ENCODE measurements at places on chromosomes 11 and 22. TPM values are rescaled to one million over a fixed set of nuclear protein-coding genes. Genes with fewer than 3 reads are reported as not detected.
A peak's percentile ranks its signal among the peaks of the same experiment; 100 is the strongest.

The TESMIN gene
- 0.85 TPM for polyA plus RNA-seq

The TOP3B gene
- 16.7 TPM for polyA plus RNA-seq

The DNAJB7 gene
- 0.40 TPM for polyA plus RNA-seq

The GRK3 gene
- 9.0 TPM for polyA plus RNA-seq

The TSKU gene
- 19.4 TPM for polyA plus RNA-seq

The ZP1 gene
- polyA plus RNA-seq = 0.36 TPM

DNA sequence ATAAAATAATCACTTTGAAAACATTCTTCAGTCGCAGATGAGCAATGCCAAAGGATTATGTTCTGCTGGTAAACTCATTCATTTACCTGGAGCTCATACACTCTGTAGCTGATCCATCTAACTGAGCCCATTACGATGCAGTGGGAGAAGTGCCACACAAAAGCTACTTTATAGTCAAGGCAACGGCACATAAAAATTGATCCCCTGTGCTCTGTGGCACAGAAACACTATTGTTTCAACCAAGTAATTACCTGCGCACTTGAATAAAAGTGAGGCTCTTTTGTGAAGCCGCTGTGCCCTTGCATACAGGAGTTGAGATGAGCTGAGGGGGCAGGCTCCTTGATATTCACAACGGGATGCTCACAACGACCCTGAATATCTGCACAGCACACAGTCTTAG, 7.2 kb downstream of the DKK3 start:
- DNase-seq = no peak

DNA sequence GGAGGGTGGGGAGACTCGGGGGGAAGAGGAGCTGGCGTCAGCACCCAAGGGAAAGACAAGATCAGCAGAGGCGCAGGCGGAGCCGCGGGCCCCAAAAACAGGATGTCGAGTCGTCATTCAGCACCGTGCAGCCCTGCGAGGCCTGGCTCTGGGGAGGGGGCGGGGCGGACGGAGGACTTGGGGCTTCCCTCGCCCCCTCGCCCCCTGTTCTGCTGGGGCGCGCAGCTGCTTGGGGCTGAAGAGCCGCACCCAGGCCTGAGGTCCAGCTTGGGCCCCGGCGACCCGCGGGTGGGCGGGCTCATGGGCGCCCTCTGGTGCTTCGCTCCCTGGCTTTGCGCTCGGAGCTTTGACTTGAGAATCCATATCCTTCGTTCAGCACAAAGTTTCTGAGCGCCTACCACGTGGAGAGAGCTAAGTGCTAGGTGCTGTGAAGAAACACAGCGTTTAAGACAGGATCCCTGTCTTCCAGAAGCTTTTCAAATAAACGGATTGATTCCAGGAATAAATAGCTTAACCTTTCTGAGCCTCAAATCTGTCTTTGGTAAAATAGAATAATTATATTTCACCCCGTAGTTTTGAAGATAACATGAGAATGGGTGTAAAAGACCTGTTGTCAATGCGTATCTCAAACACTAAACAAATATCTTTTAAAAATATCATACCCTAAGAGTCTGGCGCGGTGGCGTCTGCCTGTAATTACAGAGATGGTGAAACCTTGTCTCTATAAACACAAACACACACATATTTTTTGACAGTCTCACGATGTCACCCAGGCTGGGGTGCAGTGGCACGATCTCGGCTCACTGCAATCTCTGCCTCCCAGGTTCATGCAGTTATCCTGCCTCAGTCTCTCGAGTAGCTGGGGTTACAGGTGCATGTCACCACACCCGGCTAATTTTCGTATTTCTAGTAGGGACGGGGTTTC, 929 bp upstream of the RHOG start:
- peak; percentile 86 for DNase-seq

DNA sequence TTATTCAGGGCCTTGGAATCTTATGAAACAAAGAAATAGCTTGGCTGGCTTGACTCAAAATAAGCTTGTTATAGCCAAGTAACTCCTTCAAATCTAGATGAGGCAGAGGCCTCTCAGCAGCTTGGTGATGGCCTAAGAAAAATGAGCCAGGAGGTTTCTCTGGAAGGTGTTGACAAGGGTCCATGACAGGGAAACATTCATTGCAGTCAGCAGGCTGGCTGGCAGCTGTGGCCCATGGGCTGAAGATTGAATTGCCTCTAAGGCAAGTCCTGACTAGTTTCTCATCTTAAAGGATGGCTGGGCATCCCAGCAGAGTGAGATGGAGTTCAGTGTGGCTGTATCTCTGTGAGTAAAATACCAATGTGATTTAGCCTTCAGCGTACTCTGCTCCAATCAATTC, 441.0 kb downstream of the NELL1 start:
- DNase-seq = no peak

DNA sequence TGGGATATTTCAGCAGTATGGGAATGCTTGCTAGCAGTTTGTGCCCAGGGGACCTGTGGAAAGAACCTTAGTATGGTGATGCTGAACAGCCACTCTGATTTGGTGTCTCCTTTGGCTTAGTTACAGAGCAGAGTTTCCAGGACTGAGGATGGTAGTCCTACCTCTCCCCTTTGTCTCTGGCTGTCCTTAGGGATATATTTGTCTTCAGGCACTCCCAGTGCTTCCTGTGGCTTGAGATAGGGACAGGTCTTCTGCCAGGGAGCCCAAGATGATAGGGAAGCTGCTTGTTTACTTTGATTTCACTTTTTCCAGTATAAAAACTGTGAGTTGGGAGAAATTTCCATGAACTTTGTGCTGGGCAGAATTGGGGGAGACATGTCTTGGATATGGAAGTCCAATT, 28.2 kb downstream of the ANKRD42 start:
- no peak for DNase-seq

DNA sequence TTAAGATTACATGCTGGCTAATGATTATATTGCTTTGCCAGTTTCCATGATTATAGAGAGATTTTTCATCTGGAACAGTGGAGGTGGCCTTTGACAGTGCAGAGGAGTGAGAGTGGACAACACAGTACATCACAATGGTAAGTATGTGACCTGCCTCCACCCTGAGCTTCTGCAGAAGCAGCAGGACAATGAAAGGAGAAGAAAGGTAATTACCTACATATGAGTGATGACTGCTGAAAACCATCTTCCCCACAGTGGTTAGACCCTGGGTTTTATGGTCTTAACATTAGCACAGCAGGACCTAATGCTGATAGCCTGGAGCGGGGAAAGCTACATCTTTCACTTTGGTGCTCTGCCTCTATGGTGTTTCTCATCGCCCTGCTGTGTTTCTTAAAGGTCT, 454.7 kb upstream of the DDI1 start:
- DNase-seq = no peak

DNA sequence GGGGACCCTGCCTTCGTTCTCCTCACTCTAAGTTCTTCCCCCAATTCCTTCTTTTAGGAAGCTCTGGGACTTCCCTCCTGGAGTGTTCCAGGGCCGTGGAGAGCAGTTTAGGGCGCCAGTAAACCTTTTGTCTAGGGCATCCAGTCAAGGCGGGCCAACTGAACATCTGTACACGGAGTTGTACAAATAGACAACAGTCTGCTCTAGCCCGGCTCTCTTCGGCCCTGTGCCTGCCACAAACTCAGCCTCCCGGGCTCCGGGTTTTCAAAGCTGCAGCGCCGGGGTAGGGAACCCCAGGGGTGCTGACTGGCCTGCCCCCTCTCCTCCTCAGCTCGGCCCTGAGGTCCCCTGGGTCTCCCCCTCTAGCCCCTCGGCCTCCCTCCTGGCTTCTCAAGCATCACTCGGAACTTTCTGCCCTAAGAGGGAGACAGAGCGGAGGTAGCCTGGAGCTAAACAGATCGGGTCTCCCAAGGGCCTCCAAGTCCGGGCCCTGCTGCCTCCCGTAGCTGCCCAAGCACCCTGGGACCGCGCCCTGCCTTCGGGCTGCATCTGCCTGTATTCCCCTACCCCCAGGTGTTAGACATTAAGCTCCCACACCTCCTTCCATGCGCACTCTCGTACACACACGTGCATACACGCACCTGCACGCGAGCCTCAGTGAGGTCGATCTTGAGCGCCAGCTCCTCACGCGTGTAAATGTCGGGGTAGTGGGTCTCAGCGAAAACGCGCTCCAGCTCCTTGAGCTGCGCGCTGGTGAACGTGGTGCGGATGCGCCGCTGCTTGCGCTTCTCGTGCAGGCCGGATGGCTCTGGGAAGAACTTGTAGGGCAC, 3.3 kb downstream of the PHOX2A start:
- no peak for DNase-seq

DNA sequence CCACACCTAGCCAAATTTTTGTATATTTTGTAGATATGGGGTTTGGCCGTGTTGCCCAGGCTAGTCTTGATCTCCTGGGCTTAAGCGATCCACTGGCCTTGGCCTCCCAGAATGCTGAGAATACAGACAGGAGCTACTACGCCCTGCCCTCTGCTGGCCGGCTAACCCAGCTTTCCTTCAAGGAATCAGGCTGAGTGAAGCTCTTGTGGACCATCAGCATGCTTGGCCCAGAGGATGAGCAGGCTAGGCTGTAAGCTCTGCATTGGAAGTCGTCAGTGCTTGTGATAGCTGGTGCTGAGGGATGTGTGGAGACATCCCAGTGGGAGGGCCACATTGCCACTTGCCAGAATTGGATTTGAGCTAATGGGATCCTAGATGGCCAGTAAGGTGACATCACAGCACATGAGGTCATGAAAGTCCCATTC, 60.6 kb downstream of the MED15 start:
- DNase-seq = no peak

GRCh38 chr22:35328472-35328885, 28.8 kb downstream of the TOM1 start:
- DNase-seq = no peak
